ENCODE measurements at places on chromosomes 12 and 14.

- DNase-seq = no peak
Observed at GRCh38 chr12:88052686-88053085, 23.5 kb upstream of the C12orf50 start.

GRCh38 chr14:35532783-35533356, 1.1 kb upstream of the INSM2 start:
- DNase-seq = peak; percentile 1

- DNase-seq = no peak
Observed at GRCh38 chr14:72679536-72680151, 214.3 kb downstream of the DPF3 start.

- no peak for DNase-seq
Observed at GRCh38 chr14:89401241-89401640, 15.8 kb downstream of the FOXN3 start.

GRCh38 chr14:24072436-24072835, 1.1 kb downstream of the CPNE6 start:
- no peak for DNase-seq

GRCh38 chr14:92538412-92538985, 24.9 kb downstream of the RIN3 start:
- DNase-seq = no peak
